ENCODE measurements at places on chromosomes 5 and 9.

- no peak for DNase-seq
Measured at GRCh38 chr9:72338631-72339030, 26.4 kb downstream of the ZFAND5 start.

DNA sequence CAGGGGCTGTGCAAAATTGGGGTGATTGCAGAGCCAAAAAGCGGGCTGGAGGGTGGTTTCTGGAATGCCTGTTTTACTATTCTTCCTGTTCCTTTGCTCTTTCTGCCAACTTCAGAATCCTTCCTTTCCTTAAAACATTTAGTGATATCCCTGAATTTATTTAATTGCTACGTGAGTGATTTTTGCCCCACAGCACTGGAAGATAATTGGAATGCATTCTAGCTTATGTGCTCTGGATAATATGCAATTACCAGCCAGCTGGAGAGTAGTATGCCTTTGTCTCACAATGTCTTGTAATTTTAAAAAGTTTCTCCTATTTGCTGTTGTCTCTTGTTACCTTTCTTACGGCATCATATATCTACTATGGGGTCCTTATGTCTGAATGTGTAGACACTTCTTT, 115.8 kb downstream of the SMARCA2 start:
- DNase-seq, result no peak

DNA sequence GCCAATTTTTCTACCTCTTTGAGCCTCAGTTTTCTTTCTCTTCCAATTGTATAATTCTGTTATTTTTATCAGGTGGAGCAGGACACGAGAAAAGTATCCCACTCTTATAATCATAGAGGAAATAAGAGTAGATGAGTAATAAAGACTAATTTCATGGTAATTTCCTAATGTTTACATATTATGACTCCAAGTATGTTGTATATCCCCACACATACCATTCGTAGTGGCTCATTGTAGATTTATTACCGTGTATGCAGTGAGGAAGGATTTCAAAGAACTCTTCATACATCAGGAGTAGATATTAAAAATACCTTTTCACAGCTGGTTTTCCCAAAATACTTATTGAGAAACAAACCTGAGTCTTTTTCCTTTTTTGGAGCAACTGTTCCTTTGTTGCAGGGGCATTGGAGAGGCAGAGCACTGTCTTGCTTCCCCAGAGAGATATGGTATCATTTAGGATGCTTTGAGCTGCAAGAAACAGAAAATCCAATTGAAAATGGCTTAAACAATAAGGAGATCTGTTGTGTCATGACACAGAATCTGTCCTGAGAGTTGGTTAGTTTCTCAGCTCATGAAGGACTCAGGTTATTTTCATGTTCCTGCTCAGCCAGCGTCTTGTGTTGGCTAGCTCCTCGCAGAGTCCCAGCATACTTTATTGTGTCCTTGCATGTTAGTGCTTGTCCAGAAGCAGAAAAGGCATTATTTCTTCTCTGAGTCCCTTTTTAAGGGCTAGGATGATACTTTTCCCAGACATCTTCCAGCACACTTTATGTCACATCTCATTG, 291.2 kb downstream of the ARHGAP26 start:
- DNase-seq, result no peak

GRCh38 chr9:75996726-75997125, 106.3 kb downstream of the PCSK5 start:
- no peak for DNase-seq

GRCh38 chr5:9743507-9743906, 113.4 kb upstream of the TAS2R1 start:
- DNase-seq, result no peak

- no peak for DNase-seq
Measured at GRCh38 chr9:86324308-86324707, 29.9 kb downstream of the TUT7 start.

DNA sequence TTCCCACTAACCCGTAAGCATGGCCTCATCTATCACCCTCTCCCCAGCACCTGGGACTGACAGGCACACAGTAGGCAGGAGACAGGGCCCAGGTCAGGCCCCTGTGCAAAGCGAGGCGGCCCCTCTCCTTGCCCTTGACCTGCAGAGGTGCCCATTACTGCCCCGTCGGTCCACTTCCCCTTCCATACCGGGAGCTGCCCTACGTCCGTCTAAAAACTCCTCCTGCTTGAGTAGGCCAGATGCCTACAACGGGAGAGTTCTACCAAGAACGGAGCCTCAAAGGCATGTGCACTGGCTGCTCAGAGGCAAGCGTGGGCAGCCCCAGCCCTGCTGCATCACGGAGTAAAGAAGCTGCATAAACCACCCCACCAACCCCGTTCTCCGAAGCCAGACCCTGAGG, 4.6 kb upstream of the DPH7 start:
- DNase-seq, result no peak

- DNase-seq, result no peak
Measured at GRCh38 chr5:68011801-68012200, 203.8 kb upstream of the PIK3R1 start.

Data from HAP-1 (cell line).